ENCODE measurements at places on chromosomes 7 and 10.

- DNase-seq: no peak
These were observed 25.1 kb upstream of the HERPUD2 start for GRCh38 chr7:35720032-35720431.

DNA sequence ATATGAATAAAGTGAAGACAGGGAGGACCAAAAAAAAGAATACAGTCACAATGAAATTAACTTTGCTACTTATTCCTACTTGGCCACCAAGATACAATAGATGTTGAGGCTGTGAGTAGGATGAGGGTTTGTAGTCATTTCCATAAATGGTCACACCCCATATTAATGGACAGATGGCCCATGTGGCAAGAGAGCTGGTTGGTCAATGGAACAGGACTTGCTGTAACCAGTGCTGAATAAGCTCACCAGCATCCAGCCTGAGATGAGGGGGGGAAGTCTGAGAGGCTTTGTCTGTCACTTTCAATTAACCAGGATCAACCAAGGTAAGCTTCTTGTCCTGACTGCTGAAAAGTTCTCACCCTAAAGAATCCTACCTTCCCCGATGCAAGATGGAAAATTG lies 130.4 kb upstream of the KCNMA1 start:
- DNase-seq: no peak

DNA sequence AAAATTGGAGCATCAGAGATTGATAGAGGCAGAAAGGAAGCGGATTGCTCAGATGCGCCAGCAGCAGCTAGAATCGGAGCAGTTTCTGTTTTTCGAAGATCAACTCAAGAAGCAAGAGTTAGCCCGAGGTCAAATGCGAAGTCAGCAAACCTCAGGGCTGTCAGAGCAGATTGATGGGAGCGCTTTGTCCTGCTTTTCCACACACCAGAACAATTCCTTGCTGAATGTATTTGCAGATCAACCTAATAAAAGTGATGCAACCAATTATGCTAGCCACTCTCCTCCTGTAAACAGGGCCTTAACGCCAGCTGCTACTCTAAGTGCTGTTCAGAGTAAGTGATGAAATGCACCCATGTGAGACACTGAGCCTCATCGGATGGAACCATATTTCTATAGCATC lies 33.1 kb downstream of the STAMBPL1 start:
- DNase-seq: no peak

- DNase-seq: no peak
These were observed 1.2 kb upstream of the TMEM178B start for GRCh38 chr7:141072548-141073172.

- no peak for DNase-seq
These were observed 301.5 kb downstream of the PRKG1 start for GRCh38 chr10:51375790-51376189.

DNA sequence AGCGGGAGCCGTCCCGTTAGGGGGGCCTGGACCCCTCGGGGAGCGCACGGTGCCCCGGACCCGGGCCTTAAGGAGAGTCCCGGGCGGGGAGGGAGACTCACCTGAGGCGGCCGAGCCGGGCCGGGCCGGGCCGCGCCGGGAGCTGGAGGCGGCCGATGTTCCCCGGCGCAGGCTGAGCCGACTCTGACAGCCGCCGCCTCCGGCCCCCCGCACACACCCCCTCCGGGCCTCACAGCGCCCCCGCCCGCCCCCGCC lies at the start of gene ACHE:
ACHE (minus strand) TSS at position 188 of the 255 bp plus-strand sequence. CDS start 1,656 bp downstream, outside the sequence.
- DNase-seq: no peak

GRCh38 chr10:119518936-119519335 lies 23.6 kb downstream of the RGS10 start:
- DNase-seq: no peak
